ENCODE measurements at places on chromosomes 2 and 18.

- no peak for DNase-seq
These were observed 320.6 kb downstream of the NCKAP5 start for GRCh38 chr2:133247631-133248030.

DNA sequence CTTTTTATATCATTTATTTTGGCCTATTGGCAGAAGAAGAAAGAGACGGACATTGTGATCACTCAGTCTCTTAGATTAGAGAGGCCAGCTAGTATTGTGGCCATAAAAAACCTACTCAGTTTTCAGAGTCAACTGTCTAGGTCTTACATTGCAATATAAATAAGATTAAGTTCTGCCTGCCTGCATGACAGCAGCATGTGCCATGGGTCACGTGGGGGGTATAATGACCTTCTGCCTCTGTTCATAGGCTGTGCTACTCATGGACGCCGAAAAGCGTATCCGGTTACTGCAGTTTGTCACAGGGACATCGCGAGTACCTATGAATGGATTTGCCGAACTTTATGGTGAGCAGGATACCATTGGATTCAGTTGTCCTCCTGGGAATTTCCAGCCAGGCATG, 238.5 kb downstream of the ALPK2 start:
- DNase-seq = no peak

DNA sequence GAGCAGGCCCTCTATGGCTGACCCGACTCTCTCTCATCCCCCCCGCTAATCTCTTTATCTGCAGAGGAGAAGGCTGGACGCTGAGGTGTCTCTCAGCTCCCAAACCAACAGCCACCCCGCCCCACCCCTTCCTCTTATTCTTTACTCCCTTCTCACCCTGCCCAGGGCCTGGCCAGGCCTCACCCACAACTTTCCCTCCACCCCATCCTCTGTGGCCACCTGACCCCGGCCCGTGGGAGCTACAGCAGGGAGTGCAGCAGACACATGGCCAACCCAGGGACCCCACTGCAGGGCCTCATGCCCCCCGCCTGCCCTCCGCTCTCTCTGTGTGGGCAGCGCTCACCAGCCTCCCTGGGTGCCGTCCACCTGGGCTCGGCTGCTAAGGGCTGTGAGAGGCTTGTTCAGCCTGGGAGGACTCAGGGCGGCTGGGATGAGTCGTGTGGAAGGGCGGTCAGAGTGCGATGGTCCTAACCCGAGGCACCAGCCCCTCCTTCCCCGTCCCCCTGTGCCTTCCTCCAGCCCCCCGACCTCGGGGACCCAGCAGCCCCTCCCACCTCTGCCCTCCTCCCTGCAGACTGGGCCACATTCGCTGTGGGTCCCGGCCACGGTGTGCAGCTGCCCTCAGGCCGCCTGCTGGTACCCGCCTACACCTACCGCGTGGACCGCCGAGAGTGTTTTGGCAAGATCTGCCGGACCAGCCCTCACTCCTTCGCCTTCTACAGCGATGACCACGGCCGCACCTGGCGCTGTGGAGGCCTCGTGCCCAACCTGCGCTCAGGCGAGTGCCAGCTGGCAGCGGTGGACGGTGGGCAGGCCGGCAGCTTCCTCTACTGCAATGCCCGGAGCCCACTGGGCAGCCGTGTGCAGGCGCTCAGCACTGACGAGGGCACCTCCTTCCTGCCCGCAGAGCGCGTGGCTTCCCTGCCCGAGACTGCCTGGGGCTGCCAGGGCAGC, 6.8 kb downstream of the NEU4 start:
- no peak for DNase-seq

- DNase-seq = no peak
These were observed 135.3 kb downstream of the PARD3B start for GRCh38 chr2:204680576-204680975.

DNA sequence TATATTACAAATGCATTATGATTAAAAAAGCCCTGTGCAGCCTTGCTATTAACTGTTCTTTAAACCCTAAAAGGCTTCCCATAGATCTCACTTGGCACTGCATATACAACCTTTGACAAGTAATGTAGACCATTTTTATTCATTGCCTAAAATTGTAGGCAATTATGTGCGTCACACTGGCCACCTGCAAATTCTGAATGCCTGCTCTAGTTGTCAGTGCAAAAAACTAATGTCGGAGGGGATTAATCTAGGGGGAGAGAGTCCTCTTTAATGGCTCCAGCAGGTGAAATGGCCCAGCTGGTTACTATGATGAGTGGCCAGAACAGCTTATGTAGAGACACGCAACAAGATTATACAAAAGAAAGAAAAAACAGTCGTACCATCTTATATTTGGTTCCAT, 123.2 kb downstream of the OLA1 start:
- peak; percentile 96 for DNase-seq

DNA sequence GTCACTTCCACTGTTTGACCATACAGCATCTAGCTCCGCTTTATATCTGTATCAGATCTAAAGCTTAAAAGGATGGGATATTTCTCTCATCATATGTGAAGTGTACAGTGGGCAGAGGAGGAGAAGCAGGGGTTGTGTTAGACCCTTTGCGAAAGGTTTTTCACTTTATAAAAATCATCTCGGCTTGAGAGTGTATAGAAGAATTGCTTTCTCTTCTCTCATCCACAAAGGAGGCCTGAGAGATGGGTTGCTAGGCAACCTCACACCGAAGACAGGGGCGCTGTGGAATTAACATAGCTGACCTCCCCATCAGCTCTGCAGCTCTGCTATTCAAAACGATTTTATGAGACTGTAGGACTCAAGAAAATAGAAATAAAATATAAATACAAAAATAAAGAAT, 70.2 kb upstream of the GALNT3 start:
- no peak for DNase-seq

GRCh38 chr2:11745613-11746375, 638 bp upstream of the LPIN1 start:
- no peak for DNase-seq

DNA sequence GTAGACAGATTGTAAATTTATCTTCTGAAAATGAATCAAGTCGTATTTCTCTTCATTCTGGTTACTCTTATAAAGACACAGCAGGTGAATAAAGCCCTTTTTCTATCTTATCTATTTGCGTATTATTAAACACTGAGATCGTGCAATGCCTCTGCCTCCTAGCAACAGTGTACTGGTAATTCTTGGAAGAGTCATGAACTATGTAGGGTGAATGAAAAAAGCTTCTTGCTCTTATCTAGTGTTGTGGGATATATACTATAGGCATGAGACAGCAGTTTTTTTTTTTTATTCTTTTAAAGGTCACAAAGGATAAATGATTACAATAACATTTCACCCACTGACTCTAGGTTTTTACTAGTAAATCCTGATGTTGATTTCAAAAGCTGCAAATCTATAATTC, 324.2 kb downstream of the PDE11A start:
- no peak for DNase-seq

All from NCI-H1436 treated with DMSO at 0.1 percent for 48 hours (cell line).